HCT116 (cell line): ENCODE measurements at places on chromosomes 1 and 21.

GRCh38 chr1:56525489-56526041 lies 53.8 kb downstream of the PLPP3 start:
- no peak for DNase-seq

GRCh38 chr1:154845879-154846278 lies 24.2 kb downstream of the KCNN3 start:
- no peak for DNase-seq

- DNase-seq = no peak
Observed at GRCh38 chr1:64564891-64565290, 95.0 kb downstream of the CACHD1 start.

DNA sequence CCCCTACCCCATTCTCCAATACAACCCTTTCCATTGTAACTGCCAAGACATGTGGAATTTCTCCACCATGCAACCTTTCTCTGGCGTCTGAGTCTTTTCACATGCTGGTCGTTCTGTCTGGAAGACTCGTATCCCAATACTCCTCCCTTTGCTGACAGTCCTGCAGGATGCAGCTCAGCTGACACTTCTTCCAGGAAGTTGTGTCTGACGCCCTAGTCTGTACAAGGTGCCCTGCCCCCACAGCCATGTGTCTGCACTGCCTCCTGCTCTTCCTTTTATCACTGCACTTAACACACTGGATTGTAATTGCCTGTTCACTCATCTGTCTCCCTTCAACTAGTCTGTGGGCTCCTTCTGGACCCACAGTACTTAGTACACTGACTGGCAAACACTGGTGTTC lies 188.0 kb downstream of the LMX1A start:
- no peak for DNase-seq

- DNase-seq = no peak
Observed at GRCh38 chr1:21587602-21587953, 78.4 kb downstream of the ALPL start.

DNA sequence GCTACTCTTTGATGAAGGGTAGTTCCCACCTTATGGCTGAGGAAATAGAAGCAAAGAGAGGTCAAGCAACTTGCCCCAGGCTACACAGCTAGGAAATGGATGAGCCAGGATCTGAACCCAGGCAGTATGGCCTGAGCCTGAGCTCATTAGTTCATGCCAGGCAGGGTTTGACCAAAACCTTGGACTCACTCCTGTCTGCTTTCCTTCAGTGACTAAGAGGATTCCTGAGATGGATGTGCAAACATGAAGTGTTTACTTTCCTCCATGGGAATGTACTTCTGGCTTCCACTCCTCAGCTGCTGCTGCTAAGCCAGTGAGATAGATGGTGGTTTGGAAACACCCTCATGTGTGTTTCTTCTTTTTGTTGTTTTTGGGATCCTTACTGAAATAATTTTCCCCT lies 35.1 kb upstream of the ERRFI1 start:
- DNase-seq = peak; percentile 60

DNA sequence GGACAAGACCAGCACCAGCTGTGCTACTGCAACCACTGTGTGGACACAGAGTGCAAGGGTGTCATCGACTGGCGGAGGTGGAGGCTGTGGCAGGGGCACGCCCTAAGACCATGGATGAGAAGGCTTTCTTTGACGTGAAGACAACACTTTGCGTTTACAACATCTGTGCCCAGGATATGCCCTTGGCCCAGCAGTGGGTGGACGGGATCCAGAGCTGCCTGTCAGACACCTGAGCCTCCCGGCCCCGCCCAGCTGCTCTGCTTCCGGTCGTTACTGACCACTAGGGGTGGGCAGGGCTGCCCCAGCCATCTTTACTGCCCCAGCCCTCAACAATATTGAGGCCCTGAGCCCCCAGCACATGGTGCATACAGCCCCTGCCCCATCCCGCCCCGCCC lies 21.4 kb upstream of the NPPB start:
- DNase-seq = no peak

DNA sequence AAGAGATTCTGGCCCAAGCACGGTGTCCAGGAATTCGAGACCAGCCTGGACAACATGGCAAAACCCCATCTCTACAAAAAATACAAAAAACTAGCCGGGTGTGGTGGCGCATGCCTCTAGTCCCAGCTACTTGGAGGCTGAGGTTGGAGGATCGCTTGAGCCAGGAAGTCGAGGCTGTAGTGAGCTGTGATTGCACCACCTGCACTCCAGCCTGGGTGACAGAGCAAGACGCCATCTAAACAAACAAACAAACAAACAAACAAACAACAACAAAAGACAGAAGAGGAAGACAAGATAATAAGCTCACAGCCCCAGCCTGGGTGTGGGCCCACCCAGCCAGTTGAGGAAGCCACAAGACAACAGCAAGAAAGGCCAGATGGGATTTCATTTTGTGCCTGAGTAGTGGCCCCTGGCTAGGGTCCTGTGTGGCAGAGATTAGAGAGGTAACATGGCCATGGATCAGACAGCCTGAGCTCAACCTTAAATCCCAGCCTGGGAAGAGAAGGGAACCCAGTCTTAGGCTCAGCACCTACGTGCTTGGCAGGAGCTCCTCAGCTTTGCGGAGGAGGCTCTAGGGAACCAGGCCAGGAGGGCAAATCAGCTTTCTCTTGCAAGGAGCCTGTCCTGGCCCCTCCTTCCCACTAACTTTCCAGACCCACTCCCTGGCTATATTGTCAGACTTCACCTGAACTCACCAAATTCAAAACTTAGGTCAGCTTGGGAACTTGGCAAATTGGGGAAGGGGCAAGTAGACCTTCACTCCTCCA lies 4.9 kb upstream of the BEST4 start:
- no peak for DNase-seq

DNA sequence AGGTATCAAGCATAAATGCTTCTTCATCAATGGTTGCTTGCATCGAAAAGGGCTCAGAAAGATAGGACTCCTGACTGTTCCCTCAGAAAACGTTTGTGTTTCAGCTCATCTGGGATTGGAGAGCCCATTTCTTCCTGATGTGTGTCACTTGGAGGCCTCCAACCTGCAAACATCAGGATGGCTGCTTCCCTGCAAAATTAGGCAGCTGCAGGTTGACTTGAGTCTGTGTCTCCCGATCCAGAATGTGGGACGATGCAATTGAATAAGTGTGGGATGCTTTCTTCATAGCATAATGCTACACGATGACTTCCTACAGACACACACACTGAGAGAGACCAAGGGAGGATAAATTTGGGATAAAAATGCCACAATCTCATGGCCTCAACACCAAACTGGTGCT lies 42.2 kb downstream of the OLIG1 start:
- no peak for DNase-seq

GRCh38 chr1:8541961-8542521 lies 224.1 kb downstream of the SLC45A1 start:
- no peak for DNase-seq

- DNase-seq = no peak
Observed at GRCh38 chr1:184649451-184649888, 105.2 kb downstream of the EDEM3 start.

DNA sequence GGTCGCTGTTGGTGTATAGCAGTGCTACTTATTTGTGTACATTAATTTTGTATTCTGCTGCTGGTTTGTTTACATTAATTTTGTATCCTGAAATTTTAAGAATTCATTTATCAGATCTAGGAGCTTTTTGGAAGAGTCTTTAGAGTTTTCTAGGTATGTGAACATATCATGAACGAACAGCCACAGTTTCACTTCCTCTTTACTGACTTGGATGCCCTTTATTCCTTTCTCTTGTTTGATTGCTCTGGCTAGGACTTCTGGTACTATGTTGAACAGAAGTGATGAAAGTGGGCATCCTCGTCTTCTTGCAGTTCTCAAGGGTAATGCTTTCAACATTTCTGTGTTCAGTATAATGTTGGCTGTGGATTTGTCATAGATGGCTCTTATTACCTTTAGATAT lies 1757.9 kb downstream of the BRINP3 start:
- no peak for DNase-seq

DNA sequence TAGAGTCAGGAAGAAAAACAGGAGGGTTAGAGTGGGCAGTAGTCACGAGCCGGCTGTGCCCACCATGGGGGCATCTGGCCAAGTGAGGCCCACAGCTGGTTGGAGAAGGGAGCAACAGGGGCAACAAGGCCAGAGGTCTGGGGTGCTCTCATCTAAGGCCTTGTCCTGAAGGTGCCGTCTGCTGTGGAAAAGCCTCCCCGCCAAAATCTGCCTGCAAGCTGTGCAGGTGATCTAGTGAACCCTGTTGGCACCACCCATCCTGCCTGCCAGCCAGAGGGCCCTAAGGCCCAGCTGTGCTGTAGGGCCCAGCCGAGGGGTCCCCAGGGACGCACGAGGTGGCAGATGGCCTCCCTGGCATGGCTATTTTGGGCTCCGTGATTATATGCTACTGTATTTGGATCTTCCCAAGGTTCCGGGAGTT lies 51.3 kb downstream of the LGR6 start:
- DNase-seq = no peak

DNA sequence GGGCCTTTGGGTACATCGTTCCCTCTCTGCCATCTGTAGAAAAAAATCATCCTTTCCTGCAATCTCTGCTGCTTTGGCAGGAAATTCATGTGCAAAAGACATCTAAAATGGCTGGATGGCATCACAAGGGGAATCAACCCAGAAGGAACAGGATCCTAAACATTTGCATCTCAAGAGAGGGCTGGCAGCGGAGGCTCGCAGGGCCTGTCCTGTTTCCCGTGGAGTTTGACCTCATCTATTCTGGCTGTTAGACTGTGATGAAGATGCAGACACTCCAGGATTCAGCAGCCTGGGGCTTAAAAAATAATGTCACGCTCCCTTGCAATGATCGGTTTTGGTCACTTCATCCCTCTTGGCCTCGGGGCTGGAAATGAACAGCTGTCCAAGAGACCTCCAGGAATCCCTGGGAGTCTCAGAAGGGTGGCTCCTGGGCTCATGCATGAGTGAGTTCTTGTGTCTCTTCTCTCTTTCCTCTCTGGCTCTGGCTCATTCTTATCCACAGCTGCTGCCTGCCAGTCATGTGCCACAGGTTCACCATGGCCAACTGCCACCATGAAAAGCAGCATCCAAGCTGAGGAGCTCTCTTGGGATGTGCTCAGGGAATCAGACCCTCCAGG lies 16.1 kb upstream of the PCP4 start:
- DNase-seq = no peak

DNA sequence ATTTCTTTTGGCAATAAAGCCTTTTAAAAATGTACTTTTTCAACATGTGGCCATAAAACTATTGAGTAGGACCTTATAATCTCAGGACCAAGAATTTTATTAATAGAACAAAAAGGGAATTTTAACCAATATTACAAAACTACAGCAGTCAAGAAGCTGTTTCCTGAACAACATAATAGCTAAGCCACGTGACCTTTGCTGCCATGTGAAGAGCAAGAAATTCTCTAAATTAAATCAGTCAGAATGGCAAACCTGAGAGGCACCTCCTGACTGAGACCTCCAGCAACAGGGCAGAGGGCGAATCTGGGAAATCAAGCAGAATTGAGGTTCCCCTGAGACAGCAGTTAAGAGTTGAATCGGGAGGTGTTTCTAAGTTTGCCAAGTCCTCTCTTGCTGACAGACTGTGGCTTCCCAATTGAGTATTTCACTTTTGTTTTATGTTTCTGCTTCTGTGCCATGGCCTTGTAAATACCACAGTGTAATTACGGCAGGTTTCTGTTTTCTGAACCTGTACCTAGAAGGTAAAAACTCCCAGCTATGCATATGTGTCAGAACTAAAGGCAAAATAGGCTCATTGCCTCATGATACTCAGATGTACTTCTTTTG lies 358.4 kb downstream of the NTNG1 start:
- DNase-seq = no peak

DNA sequence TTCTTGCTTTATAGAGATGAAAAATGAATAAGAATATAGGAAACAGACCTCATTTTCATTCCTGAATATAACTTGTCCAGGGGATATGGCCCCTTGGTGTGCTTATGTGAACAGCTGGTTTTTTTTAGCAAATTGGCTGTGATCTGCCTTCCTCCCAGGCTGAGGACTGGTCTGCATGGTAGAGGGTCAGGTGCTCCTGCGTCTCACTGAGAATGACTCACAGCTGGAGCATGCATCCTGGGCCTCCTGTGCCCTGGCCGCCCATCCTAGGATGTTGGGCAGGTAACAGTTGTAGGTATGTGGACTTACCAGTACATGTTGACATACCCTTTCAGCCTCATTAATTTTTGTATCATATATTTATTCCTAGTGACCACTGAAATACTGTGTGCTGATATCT lies 29.8 kb downstream of the AGT start:
- DNase-seq = peak; percentile 19

DNA sequence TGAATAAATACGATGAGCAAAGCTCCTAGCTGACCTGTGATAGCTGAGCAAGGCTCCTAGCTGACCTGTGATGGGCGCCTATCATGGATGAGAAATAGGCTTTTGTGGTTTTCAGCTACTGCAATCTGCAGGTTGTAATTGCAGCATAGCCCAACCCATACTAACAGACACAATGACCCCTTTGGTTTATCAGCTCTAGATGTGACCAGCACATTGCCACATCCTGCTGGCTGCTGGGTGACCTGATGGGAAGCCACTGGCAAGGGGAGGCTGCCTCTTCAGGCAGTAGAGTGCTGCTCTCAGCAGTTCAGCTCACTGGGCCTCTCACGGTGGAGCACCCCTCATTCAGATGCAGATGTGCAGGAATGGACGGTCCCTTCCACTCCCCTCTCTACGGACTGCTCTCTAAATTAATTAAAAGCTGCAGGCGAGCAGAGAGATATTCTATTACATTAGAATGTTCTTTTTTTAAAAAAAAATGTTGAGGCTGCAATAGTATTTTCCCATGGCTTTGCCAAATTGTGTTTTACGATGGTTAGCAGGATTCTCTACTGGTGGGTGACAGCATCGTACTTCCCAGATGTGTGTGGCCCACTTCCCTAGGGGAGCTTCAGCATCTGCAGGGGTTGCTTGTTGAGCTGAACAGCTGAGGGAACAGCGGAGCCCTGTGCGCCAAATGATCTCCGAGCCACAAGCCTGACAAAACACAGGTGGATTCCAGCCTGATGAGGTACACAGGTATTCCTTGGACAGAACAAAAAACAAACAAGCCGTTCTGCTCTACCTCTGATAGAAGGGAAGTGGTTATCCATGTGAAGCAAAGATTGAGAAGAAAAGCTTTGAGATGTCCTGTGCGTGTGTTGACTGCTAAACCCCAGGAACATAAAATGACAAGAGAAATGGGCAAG lies 65.0 kb downstream of the SYT6 start:
- no peak for DNase-seq

GRCh38 chr1:187045371-187045770 lies 216.6 kb downstream of the PLA2G4A start:
- DNase-seq = no peak

GRCh38 chr1:2588661-2589430 lies 2.3 kb downstream of the PRXL2B start:
- no peak for DNase-seq

GRCh38 chr1:25971066-25971810 lies 26.6 kb downstream of the PAFAH2 start:
- no peak for DNase-seq

- DNase-seq = no peak
Observed at GRCh38 chr1:51818487-51818886, 60.0 kb downstream of the NRDC start.

GRCh38 chr1:209870151-209870831 lies 42.5 kb downstream of the UTP25 start:
- no peak for DNase-seq

DNA sequence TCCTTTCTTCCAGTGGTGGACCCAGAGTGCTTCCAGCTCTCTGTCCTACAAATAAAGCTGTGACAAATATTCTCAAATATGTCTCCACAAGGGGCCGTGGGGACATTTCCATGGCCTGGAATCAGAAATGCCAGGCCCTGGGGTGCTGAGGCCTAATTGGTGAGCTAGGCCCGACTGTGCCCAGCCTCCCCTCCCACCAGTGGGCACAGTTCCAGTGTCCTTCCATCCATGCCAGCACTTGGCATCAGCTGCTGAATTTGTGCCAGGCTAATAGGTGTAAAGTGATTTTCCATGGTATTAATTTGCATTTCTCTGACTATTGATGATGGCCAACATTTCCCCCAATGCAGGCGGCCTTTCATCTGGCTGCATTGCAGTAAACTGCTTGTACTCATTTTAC lies 48.5 kb upstream of the B3GALT5 start:
- no peak for DNase-seq
